ENCODE measurements at places on chromosomes 11 and 22.
A peak's percentile ranks its signal among the peaks of the same experiment; 100 is the strongest.

GRCh38 chr11:134559602-134559962, 147.5 kb upstream of the B3GAT1 start:
- no peak for DNase-seq

DNA sequence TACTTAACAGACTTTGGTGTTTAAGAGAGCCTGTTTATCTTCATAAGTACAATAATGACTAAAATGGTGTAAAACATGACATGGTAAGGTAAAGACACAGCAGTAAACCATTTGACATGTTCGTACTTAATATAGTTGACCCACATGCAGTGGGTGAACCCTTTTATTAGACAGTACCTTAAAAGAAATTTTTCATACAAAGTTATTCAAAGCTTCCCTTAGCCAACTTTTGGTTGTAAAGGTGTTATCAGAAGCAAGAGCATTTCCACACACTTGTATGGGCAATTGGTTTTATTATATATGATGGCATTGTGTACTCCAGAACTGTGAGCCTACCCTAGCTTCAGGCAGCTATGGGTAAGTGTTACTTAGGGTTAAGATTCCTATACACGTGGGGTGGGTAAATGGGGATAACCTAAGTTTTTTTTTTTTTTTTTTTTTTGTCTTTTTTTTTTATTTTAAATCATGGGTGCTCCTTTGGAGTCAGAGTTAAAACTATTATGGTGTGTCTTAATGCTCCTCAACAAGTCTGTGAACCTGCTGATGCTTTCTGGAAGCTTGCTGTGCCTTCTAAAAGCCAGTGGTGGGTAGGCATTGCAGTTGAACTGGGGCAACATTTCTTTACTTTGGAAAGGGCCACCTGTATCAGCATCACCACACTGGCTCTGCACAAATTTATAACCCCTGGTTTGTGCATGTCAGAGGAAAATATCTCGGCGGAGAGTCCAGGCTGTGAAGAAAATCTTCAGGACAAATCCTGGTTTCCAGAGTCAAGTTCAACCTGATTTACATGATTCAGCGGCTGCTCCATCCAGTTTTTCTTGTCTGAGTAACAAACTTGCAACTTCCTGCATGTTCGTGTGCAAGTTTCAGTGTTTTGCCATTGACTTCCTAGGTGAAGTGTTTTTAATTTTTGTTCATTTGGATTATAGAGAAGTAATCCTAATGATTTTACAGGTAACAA, 3.3 kb downstream of the PCF11 start:
- peak; percentile 40 for DNase-seq

GRCh38 chr11:37858398-37858797, 1260.4 kb upstream of the RAG2 start:
- DNase-seq = no peak

DNA sequence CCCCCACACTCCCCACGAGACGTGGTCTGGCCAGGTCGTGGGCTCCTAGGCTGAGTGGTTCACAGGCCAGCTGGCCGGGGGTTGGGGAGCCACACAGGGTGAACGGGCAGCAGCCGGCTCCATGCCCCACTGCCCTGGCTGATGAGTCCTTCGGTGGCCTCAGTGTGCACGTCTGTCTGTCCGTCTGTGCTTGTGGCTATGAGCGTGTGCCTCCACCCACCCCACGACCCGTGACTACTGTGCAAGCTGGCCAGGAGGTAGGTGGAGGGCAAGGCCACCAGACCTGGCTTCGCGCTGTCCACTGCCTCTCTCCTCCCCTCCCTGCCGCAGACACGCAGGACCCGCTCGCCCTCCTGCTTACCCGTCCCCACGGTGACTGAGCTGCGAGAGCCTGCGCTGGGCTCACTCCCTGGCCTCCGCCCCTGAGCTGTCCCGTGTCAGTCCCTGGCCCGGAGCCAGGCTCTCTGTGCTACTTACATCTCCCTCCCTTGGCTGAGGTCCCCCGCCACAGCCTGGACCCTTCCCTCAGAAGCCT, 14.1 kb downstream of the CSDC2 start:
- DNase-seq = no peak

GRCh38 chr11:3077189-3077836, 20.1 kb upstream of the CARS1 start:
- DNase-seq = no peak

- peak; percentile 88 for DNase-seq
These were observed 10.9 kb downstream of the CHADL start for GRCh38 chr22:41229730-41230400.

DNA sequence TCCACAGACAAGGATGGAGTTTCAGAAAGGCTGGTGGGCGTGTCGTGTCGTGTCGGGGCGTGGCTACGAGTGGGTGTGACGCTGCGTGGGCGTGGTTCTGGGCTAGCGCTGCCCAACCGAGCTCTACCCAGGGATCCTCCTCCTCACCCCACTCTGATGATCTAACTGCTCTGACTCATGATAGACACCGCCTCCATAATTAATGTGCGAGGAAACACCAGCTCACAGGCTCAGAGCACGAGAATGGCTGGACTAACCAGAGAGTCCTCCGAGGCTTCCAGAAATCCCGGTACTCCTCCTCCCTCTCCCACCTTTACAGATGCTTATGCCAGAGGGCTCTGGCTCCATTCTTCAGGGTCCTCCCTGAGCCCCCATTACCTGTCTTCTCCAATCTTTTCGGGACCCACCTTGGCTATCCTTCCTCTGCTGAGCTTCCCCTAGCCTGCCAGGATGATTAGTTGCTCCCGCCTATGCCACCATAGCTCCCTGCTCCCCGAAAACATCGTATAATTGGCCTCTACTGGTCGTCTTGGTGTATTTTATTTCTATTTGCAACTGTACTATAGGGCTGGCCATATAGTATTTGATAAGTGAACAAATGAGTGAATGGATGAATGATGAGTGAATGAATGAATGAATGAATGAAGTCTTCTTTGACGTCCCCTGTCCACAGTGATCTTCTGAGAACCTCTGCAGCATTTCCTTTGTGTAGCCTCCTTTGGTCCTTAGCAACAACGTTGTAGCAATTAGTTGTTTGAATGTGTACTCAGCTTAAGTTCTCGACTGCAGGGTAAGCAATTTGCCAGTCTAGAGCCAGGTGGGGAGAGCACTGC, 21.7 kb downstream of the TMPRSS13 start:
- peak; percentile 89 for DNase-seq

DNA sequence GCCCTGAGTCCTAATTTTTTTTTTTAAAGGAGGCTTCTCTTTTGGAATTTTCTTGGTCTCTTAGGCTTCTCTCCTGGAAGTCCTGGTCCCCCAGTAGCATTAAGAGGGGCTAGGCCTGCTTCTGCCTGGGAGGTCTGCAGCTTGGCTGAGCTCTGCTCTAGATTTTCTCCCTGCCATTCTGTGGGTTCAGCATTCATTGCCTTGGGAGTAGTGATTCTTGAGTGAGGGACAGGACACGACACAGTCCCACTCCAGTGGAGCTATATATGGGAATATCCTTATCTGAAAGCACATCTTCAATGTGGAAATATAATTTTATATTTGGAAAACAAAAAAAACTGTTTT, 3.7 kb downstream of the IGSF22 start:
- no peak for DNase-seq

DNA sequence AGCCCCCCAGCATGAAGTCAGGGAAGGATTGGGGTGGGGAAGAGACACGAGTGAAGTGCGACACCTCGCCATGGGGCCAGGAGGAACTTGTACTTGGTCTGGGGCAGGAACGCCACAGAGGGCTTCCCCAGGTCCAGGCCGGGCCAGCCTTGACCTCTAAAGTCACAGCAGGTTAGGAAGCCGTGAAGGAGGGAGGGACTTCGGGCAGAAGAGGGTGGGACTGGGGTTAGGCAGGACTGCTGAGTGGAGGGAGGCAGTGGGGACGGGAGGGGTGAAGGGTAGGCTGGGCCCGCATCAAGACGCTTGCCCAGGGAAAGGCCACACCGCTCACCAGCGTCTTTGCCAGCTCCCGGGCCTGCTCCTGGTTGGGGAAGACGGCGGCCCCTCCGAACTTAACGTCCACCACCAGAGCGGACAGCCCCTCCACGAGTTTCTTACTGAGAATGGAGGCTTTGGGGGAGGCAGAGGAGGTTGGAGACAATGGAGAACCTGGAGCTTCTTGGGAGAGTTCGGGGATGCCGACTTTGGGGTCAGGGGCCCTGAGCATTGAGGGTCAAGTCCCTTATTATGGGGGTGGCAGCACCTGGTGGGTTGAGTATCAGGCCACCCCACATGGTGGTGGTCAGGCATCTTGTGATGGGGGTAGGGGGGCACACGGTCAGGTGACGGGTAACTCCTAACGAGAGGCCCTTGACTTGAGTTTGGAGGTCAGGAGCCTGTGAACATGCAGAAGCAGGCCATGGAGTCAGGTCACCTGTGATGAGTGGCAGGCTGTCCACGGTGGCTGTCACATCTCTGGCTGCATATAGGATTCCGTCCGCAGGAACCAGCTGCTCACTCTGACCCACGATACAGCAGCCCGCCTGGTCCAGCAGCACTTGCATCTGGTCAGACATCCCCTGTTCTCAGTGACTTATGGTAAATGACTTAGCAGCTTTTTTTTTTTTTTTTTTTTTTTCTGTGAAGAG, 1.7 kb upstream of the SCO2 start:
- no peak for DNase-seq

GRCh38 chr11:130705670-130706421, 210.4 kb downstream of the SNX19 start:
- DNase-seq = no peak

DNA sequence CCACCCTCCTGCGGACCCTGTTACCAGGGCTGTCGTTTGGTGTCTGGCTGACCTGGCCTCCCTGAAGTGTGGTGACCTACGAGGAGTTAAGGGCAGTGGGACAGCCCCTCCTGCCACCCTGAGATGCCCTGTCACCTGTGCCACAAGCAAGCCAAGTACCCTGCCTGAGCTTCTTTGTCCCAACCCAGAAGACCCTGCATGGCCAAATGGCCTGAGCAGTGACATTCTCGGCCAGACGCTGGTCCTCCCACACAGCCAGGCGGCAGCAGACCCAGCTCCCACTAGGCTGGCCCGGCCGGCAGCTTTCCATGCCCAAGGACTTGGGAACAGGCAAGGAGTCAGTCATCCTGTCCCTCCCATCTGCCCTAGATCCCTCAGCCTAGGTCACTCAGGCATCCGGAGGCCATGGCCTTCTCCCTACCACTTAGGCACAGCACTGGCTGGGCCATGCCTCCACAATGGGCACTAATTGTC, 7.6 kb downstream of the ARVCF start:
- no peak for DNase-seq

DNA sequence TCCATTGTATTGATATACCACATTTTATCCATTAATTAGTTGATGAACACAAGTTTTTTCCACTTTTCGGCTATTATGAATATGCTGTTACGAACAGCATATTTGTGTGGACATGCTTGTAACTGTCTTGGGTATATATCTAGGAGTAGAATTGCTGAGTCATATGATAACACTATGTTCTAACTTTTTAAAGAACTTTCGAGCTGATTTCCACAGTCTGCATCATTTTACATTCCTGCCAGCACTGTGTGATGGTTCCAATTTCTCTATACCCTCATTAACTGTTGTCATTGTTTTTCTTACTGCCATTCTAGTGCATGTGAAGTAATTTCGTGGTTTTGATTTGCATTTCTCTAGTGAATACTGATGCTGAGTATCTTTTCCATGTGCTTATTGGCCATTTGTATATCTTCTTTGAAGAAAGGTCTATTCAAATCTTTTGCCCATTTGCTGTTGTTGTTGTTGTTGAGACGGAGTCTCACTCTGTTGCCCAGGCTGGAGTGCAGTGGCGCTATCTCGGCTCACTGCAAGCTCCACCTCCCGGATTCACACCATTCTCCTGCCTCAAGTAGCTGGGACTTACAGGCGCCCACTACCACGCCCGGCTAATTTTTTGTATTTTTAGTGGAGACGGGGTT, 7.4 kb upstream of the RCE1 start:
- no peak for DNase-seq

DNA sequence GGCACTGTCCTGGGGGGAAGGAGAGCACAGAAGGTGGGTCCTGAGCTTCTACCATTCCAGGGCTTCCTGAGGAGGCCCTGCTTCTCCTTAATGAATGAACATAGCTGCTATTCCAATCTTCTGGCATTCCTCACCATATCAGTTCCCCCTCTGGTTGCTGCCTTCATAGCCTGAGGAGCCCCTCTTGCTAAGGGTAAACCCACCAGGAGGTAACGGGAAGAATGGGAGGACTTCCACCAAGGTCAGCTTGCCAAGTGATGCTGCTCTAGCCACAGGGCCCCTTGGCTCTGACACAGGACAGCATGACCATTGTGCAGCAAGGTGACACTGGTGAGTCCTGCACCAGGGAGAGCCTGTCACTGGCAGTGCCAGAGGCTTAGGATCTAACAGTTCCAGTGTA, 1022.5 kb downstream of the TBC1D22A start:
- DNase-seq = no peak

DNA sequence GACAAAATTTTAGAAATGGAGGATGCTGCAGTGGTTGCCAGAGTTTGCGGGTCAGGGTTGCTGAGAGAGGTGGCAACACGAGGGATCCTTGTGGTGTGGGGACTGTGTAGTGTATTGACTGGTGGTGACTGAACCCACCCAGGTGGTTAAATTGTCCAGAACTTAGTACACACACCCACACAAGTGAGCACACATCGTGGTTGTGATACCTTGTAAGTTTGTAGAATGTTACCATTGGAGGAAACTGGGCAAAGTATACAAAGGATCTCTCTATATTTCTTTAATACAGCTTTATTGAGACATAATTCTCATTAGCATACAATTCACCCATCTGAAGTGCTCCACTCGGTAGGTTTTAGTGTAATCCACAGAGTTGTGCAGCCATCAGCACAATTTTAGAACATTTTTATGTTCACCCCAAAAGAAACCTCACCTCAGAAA, 56.1 kb downstream of the MED15 start:
- DNase-seq = no peak

DNA sequence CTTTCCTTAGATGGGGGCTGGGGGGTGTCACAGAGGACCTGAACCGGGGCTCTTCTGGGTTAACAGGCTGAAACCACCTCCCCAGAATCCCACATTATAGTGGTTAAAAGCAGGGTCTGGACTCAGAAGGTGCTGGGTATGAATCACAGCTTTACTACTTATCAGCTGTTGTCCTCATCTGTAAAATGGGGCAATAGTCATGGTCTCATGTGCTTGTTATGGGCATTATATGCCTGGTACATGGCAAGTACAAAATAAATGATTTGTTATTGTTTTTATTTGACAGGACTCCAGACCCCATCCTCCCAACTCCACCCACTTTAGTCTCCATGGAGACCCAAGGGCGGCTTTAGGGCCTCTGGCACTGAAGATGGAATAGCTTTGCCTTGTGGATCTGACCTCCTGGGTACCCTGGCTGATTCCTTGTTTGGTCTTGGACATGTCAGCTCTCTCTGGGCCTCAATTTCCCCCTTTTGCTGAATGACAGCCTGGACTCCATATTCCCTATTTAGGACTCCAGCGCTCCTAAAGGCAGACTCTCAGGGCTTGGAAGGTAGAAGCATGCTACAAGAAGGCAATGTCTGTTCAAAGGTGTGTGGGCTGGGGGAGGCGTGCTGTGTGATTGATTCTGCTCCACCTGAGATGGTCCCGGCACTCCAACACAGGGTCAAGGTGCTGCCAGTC, 812 bp upstream of the SMTN start:
- no peak for DNase-seq

All from dermis microvascular lymphatic vessel endothelial cell (primary cell).